ENCODE measurements at places on chromosomes 1 and 21.

DNA sequence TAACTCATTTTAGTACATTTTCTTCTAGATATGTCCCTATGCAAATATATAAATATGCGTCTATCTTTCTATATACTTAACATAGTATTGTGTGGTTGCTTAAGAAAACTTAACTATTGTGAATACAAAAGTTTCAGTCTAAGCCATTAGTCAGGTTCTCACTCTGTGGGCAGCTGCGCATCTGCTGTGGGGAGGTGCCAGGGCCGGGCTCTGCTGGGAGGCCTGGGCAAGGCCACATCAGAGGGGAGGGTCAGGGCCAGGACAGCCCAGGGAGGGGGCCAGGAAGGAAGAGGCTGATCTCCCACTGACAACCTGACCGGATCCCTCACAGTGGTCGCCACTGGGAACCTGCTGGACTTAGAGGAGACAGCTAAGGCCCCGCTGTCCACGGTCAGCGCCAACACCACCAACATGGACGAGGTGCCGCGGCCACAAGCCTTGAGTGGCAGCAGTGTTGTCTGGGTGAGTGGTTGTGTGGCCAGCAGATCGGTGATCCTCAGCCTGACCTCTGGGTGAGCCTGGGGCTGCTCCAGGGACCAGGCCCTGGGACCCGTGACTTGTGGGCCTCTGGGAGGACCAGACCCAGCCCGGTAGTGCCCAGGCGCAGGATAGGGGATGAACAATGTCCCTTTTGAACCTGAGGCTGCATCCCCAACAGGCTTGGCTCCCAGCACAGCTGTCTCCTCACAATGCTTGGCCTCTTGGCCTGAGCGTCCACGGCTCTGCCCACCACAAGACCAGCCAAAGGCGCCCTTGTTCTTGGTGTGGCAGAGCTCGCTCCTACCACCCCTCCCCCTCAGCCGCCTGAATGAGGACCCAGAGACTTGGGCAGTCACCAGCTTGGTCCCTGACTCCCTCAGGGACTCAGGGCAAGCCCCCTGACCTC is 20.2 kb downstream of the LDLRAP1 start:
- DNase-seq: no peak

GRCh38 chr21:34822942-34823341 is 154.1 kb downstream of the CLIC6 start:
- DNase-seq: no peak

- no peak for DNase-seq
These were observed 35.0 kb downstream of the INKA2 start for GRCh38 chr1:111704240-111704639.

- DNase-seq: no peak
These were observed 65.3 kb downstream of the CAMTA1 start for GRCh38 chr1:6850537-6850936.

DNA sequence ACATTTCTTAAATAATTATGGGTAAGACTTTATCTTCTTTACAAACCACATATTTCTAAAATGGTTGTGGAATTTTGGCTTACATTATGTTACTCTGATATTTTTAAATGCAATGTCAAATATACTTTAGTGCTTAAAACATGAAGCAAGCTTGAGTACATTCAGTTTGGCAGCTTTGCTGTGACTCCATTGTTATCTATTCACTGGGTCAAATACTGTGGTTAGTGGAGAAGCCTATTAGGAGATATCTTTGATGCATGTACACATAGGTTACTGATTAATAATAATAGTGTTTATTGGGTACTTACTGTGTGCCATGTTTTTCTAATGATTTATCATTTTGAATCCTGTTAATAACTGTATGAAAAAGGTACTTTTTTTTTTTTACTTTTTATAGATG is 520.4 kb upstream of the B3GALT2 start:
- no peak for DNase-seq

Measured in CD4-positive, alpha-beta T cell treated with Interleukin-10 for 1 hour (primary cell).